ENCODE measurements at places on chromosomes 11 and 22.

GRCh38 chr22:46500201-46500600 lies 37.2 kb downstream of the CELSR1 start:
- H3K4me1 ChIP-seq: peaks cover 17% of the 10 kb centered on the region
- no peak for DNase-seq
- H3K27ac ChIP-seq: no peak overlapping the region
- no peaks in the 10 kb centered on the region for H3K36me3 ChIP-seq
- H3K27me3 ChIP-seq: no peaks in the 10 kb centered on the region

GRCh38 chr11:16335236-16335962 lies 20.9 kb downstream of the SOX6 start:
- no peak overlapping the region for H3K27ac ChIP-seq
- no peaks in the 10 kb centered on the region for H3K36me3 ChIP-seq
- H3K4me3 ChIP-seq: no peak overlapping the region
- no peaks in the 10 kb centered on the region for H3K4me1 ChIP-seq
- DNase-seq: no peak

DNA sequence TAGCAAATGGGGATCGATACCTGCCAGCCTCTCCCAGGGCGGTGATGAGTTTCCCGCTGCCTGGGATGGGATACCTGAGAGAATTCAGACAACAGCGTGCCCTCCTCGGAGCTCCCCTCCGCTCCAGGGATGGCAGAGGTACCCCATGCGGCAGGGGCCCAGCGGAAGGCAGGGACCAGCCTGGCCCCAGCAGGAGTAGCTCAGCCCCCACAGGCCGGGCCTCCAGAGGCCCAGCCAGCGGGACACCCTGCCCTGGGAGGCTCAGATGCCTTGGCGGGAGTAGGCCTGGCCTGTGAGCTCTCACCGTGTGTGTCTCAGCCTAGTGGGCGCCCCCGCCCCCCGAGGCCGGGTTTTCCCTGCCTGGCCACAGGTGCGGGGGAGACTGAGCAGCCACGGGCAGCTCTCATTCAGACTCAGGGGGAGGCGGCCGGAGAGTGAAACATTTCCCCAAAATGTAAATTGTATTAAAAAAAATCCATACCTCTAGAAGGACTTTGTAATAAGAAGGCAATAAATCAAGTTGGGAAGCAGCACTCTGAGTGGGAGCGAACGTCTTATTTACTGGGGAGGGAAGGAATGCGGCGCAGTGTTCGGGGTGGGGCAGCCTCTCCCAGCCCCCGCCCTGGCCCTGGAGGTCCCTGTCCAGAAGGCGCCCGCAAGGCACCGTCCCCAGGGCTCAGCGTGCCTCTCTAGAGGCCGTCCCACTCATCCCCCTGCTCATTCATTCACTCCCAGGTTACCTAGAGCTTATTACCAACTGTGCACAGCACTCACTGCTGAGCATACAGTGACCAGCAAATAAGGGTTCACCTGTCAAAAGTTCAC lies 888.0 kb downstream of the BRD1 start:
- DNase-seq: no peak
- no peak overlapping the region for H3K27ac ChIP-seq
- H3K4me1 ChIP-seq: no peaks in the 10 kb centered on the region
- H3K4me3 ChIP-seq: no peak overlapping the region
- no peaks in the 10 kb centered on the region for H3K36me3 ChIP-seq

GRCh38 chr11:30431127-30431814 lies 108.4 kb downstream of the ARL14EP start:
- no peak for DNase-seq
- no peak overlapping the region for H3K27ac ChIP-seq
- peaks cover 95% of the 10 kb centered on the region for H3K27me3 ChIP-seq
- no peaks in the 10 kb centered on the region for H3K36me3 ChIP-seq
- H3K4me3 ChIP-seq: no peak overlapping the region
- H3K4me1 ChIP-seq: no peaks in the 10 kb centered on the region

DNA sequence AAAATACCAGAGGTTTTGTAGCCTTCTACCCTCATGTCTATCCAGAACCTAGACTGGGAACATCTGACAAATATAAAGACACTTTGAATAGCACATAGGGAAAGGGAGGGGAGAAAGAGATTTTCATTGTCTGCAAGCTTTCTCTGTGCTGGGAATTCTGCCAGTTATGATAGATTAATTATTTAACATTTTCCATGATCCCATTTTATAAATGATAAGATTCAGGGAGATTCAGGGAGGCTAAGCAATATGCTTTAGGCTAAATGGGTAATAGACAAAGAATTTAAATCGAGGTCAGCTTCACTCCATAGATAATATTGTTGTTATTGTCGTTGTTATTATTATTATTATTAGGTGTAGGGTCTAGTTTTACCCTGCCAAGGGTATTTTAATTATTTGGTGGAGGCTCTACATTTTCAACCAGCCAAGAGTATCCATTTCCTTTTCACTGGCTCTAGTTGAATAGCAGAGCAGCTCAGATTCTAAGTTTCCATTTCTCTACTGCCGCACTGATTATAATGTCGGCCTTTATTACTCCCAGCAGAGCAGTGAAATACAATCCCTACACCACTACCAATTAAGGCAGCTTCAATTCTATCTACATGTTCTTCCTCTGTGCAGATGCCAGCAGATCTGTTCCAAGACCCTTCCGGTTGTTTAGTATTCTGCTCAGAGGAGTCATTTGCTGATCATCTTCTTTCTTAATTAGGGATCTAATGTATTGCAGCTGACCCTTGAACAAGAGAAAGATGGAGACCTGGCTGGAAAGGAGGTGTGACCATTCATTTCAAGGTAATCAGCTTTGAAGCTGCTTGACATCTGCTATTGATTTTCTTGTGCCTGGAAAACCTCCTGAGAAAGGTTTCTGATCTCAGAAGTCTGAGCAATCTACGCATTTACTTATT lies 23.8 kb upstream of the SYN3 start:
- no peak overlapping the region for H3K27ac ChIP-seq
- no peak for DNase-seq
- no peaks in the 10 kb centered on the region for H3K36me3 ChIP-seq

- no peak for DNase-seq
- H3K4me3 ChIP-seq: no peak overlapping the region
- peak overlapping the region; percentile 90 for H3K27ac ChIP-seq
- H3K27me3 ChIP-seq: no peaks in the 10 kb centered on the region
- peaks cover 30% of the 10 kb centered on the region for H3K4me1 ChIP-seq
Observed at GRCh38 chr22:45470871-45471270, 31.8 kb upstream of the FBLN1 start.

- H3K36me3 ChIP-seq: peaks cover 7% of the 10 kb centered on the region
- H3K4me3 ChIP-seq: no peak overlapping the region
- peak; percentile 65 for DNase-seq
- H3K4me1 ChIP-seq: no peaks in the 10 kb centered on the region
- no peak overlapping the region for H3K27ac ChIP-seq
- H3K27me3 ChIP-seq: peaks cover 14% of the 10 kb centered on the region
Observed at GRCh38 chr11:8219257-8220021, 44.2 kb downstream of the LMO1 start.

- H3K4me1 ChIP-seq: peaks cover 9% of the 10 kb centered on the region
- H3K27me3 ChIP-seq: no peaks in the 10 kb centered on the region
- no peaks in the 10 kb centered on the region for H3K36me3 ChIP-seq
Observed at GRCh38 chr11:28798286-28798685, 690.1 kb downstream of the METTL15 start.

- H3K27ac ChIP-seq: no peak overlapping the region
- DNase-seq: no peak
- H3K36me3 ChIP-seq: no peaks in the 10 kb centered on the region
- H3K4me1 ChIP-seq: no peaks in the 10 kb centered on the region
- no peaks in the 10 kb centered on the region for H3K27me3 ChIP-seq
- H3K4me3 ChIP-seq: no peak overlapping the region
Observed at GRCh38 chr11:61738776-61739175, 13.7 kb upstream of the MYRF start.

DNA sequence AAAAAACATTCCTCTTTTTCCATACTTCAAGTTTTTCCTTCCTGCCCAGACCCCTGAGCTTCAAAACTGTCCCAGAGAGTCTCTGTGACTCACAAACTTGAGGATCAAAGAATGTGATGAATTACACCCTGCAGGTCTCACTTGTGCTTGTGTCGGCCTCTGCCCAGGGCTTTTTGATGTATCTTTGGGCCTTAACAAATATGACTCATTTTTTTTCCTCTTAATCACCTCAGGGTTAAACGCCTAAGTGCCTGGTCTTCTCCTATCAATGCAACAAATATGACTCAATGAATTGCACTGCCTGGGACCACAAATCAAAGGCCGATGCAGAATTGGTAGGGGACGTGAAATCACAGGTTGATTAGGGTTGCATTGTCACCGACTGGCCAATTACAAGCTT lies 267.7 kb downstream of the LARGE1 start:
- H3K27me3 ChIP-seq: no peaks in the 10 kb centered on the region
- no peak overlapping the region for H3K4me3 ChIP-seq
- no peak for DNase-seq
- H3K27ac ChIP-seq: no peak overlapping the region
- peaks cover 6% of the 10 kb centered on the region for H3K4me1 ChIP-seq

- peaks cover 90% of the 10 kb centered on the region for H3K36me3 ChIP-seq
- peak; percentile 64 for DNase-seq
- H3K27ac ChIP-seq: peak overlapping the region; percentile 46
- H3K4me1 ChIP-seq: peaks cover 20% of the 10 kb centered on the region
Observed at GRCh38 chr11:3022300-3022967, 30.3 kb upstream of the NAP1L4 start.

DNA sequence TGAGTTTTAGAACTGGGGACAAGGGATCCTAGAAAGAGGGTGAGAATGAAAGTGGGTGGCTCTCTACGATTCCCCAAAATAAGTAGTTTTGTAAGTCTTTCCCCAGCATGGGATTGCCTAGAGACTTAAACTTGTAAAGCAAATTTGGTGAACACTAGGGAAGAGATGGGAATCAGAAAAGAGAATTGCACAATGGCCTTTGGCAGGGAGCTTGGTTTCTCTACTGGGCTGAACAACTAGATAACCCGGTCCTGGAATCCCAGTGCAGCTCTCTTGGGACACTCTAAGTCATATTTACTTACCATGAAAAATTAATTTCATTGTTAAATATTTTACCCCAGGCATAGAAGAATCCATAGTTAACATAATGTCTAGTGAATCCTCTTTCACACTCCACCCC lies 16.5 kb upstream of the USP18 start:
- H3K4me1 ChIP-seq: no peaks in the 10 kb centered on the region
- no peak overlapping the region for H3K27ac ChIP-seq
- DNase-seq: no peak
- no peaks in the 10 kb centered on the region for H3K36me3 ChIP-seq

DNA sequence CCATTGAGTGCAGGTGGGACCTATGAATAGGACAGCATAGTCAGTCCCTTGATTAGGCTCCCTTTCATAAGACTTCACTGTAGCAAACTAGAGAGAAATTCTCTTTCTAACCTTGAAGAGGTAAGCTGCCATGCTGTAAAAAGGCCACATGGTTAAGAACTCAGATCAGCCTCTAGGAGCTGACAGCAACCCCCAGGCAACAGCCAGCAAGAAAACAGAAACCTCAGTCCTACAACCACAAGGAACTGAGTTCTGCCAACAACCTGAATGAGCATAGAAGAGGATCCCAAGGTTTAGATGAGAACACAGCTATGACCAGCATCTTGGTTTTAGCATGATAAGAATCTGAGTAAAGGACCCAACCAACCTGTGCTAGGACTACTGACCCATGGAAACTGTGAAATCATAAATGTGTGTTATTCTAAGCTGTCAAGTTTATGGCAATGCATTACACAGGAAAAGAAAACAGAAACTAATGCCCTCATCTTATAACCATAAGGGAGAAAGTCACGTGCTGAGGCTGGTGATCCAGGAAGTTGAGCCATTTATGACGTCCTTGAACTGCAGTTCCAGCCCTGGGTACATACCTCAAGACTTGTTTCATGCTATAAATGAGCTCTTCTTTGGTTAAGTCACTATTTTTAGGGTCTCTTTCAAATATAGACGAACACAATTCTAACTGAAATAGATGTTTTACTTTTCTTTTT lies 43.3 kb downstream of the RAB38 start:
- H3K4me3 ChIP-seq: no peak overlapping the region
- peaks cover 9% of the 10 kb centered on the region for H3K4me1 ChIP-seq
- H3K36me3 ChIP-seq: peaks cover 14% of the 10 kb centered on the region
- no peaks in the 10 kb centered on the region for H3K27me3 ChIP-seq
- H3K27ac ChIP-seq: no peak overlapping the region

DNA sequence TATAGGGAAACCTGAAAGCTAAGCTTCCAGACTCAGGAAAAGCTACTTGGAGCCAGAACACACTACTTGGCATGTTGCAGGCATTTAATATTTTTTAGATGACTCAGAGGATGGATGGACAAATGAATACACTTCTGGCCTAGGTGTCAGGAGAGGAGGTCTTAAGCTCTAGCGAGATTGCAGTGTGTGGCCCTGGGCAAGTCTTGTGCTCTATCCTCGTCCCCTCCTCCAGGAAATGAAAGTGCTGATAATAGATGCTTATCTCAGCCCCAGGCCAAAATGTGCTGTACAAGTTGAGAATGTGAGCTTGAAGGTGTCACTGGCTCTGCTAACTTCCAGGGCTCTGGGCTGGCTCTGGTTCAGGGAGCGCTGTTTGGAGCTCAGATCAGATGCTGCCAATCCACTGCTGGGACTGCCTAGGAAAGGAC lies 136.3 kb downstream of the PKNOX2 start:
- no peaks in the 10 kb centered on the region for H3K36me3 ChIP-seq
- DNase-seq: peak; percentile 89
- H3K4me3 ChIP-seq: no peak overlapping the region
- peak overlapping the region; percentile 2 for H3K27ac ChIP-seq
- no peaks in the 10 kb centered on the region for H3K27me3 ChIP-seq

DNA sequence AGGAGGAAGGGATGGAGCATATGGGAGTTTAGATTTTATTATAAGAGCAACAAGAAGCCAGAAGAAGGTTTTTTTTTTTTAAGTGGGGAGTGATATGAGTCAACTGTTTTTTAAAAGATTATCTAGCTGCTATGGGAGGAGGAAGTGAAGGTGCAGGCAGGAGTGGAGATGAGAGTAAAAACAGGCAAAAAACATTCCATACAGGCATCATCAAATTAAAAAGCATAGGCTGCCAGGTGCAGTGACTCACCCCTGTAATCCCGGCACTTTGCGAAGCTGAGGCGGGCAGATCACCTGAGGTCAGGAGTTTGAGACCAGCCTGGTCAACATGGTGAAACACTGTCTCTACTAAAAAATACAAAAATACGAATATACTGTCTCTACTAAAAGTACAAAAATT lies 368.4 kb upstream of the MTNR1B start:
- no peak overlapping the region for H3K27ac ChIP-seq
- H3K36me3 ChIP-seq: no peaks in the 10 kb centered on the region
- no peaks in the 10 kb centered on the region for H3K27me3 ChIP-seq
- no peak for DNase-seq
- H3K4me3 ChIP-seq: no peak overlapping the region

All from MCF 10A (cell line).